ENCODE measurements at places on chromosomes 12 and 14.

- DNase-seq = no peak
Observed at GRCh38 chr12:31877884-31878283, 81.3 kb upstream of the RESF1 start.

- DNase-seq = peak; percentile 58
Observed at GRCh38 chr12:90836689-90837088, 118.3 kb downstream of the CCER1 start.

GRCh38 chr14:81137316-81137715 lies 83.4 kb downstream of the GTF2A1 start:
- no peak for DNase-seq

DNA sequence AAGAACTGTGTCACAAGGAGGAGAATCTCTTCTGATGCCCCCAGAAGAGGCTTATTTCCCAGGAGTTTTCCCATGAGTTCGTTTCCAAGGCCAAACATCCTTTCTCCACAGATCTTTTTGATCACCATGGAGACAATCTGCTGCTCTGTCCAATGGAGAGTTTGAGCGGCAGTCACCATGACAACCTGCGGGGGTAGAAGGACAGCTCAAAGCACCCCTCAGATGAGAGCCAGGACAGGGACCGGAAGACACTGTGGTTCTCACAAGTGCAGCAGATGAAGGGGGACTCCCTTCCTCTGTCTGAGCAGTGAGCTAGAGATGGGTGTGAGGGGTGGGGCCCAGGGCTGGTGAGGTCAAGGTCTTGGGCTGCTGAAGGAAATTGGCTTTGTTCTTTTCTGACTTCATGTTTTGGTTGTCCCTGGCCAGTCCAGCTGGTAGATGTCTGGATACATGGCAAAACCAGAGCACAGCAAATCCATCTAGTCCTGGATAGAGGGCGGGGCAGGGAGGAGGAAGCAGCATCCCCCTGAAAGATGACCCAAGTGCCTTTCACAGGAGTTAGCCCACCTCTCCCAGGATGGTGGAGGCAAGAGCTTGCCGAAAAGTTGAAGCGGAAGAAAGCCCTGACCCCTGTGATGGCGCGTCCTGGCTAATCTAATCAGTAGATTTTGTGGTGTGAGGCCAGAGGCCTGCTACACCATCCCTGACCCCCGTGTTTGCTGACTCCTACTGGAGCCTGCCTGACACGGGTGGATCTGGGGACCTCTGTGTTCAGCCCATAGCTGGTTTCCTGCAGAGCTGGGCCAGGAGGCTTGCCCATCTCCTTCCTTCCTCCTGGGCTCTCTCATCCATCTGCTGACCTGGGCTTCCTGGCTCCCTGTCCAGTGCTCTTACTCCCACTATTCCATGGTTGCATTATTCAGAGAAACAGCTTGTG lies 24.4 kb downstream of the DHRS2 start:
- DNase-seq = no peak

DNA sequence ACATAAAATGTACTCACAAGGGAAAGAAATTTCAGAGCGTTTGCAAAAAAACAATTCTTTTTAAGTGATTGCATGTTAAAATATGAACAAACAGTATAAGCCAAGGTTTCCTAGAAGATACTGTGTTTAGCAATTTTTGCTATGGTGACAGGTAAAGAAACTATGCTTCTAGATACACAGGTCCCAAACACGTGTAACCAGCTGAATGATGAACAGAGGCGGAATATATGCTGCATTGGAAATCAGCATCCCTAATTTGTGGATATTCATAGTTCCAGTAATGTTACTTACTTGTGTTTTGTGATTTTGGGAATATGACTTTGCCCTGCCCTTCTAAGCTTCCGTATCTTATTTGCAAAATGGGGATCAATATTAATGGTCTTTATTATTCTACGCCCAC lies 326.3 kb upstream of the DIO2 start:
- no peak for DNase-seq

- no peak for DNase-seq
Observed at GRCh38 chr14:61780125-61780524, 17.9 kb downstream of the SNAPC1 start.

- no peak for DNase-seq
Observed at GRCh38 chr14:29156096-29156495, 389.5 kb downstream of the FOXG1 start.

DNA sequence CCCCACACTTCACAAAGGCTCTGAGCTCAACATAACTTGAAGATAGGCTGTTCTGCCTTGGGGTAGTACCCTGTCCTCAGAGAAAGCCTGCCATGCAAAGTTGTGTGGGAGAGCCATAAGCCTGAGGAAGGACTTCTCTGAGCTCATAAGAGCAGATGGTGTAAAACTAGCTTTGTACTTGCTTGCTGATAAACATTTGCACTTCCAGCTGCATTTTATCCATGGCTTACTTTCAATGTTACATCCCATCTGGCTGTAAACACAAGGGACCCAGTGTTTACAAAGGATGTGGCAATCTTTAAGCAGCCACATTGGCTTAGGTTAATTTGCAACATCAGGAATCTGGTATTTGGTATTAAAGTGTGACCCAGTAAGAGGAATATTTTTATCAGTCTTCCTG lies 258.1 kb downstream of the IPO8 start:
- DNase-seq = peak; percentile 13

DNA sequence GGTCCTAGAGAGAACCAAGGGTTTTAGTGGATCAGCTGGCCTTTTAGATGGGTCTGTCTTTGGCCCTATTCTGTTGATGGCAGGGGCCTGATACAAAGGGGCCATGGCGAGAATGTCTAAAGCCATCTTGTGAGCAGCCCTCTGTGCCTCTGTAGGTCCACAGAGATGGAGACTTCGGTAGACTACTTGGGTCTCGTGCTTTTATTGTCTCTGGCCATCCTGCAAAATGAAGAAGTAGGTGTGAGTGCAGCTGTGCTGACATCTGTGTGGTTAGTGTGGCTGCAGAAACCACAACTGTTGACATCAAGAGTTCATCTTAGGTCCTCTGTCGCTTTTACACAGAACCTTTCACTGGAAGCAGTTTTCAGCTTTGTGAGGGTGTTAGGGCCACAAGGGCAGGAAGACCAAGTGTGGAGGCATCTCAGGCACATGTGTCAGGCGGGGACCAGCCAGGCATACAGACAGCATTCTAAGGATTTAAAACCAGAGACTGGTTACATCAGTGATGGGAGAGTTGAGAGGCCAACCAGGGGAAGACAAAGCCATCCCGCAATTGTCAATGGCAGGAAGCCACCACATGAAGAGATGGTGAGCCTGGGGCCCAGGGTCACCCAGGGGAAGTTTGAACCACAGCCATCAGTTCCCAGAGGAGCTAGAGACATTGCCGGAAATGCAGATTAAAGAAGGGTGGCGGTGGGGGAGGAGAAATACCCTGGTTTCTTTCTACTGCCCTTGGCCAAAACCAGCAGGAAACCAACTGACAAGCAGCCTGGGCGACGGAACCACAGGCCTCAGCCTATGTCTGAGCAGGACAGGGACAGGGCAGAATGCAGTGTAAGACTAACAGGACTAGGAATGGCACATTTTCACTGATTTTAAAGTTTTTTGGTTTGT lies 13.0 kb upstream of the TPCN1 start:
- peak; percentile 98 for DNase-seq

GRCh38 chr14:57753821-57754220 lies 112.1 kb downstream of the SLC35F4 start:
- no peak for DNase-seq

DNA sequence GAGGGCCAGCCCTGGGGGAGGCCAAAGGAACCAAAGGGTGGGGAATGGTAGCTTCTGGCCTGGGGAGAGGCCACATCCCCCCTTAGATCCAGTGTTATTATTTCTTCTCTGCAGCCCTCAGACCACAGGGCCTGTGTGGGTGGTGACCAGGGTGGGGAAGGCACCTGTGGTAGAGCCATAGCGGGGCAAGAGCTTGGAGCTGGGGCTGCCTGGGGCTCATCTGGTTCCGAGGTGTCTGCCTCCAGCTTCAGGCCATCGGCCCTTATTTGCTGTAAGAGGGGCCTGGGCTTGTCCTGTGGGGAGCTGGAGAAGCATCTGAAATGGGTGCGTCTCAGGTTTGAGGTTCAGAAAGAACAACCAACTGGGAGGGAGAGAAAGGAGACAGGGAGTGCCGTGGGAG lies 2.1 kb upstream of the B3GNT4 start:
- no peak for DNase-seq

DNA sequence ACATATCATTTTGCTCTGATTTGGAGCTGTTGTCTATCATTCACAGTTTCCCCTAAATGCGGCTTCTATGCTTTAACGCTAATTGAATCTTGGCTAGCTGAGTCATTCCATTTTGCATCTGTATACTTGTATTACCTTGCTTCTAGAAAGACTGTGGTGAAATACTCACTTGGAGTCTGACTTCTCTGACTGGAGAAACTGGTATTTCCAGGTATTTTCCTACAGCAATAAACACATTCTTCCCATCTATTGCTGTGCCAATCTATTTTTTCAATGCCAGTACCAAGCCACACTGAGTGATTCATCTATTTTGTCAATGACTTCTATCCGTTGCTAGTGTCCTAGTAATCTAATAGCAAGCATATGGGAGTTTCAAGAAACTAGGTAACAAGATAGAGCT lies 76.0 kb upstream of the ST8SIA1 start:
- no peak for DNase-seq

GRCh38 chr12:93982771-93983315 lies 165.5 kb upstream of the PLXNC1 start:
- no peak for DNase-seq

GRCh38 chr12:78060186-78060585 lies 229.5 kb downstream of the NAV3 start:
- no peak for DNase-seq

- DNase-seq = no peak
Observed at GRCh38 chr14:24839617-24840203, 205.7 kb upstream of the GZMB start.

- no peak for DNase-seq
Observed at GRCh38 chr12:68521848-68522502, 88.7 kb upstream of the RAP1B start.

- DNase-seq = no peak
Observed at GRCh38 chr14:92926931-92927330, 4.0 kb downstream of the CHGA start.

DNA sequence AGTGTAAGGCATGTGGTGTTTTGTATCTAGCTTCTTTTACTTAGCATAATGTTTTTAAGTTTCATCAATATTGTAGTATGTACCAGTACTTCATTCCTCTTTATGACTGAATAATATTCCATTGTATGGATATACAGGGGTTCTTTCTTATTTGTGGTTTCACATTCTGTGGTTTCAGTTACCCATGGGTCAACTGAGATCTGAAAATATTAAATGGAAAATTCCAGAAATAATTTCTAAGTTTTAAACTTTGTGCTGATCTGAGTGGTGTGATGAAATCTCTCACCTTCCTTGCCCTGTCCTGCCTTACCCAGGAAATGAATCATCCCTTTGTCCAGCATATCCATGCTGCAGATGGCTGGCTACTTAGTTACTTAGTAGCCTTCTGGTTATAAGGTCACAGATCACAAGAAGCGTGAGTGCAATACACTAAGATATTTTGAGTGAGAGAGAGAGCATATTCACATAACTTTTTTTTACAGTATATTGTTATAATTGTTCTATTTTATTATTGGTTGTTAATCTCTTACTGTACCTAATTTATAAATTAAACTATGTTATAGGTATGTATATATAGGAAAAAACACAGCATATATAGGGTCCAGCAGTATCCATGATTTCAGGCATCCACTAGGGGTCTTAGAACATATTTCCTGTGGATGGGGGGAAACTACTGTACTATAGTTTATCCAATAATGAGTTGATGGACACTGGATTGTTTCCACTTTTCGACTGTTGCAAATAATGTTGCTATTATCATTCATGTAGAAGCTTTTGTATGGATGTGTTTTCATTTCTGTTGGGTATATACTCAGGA lies 59.6 kb upstream of the LRTM2 start:
- DNase-seq = no peak

DNA sequence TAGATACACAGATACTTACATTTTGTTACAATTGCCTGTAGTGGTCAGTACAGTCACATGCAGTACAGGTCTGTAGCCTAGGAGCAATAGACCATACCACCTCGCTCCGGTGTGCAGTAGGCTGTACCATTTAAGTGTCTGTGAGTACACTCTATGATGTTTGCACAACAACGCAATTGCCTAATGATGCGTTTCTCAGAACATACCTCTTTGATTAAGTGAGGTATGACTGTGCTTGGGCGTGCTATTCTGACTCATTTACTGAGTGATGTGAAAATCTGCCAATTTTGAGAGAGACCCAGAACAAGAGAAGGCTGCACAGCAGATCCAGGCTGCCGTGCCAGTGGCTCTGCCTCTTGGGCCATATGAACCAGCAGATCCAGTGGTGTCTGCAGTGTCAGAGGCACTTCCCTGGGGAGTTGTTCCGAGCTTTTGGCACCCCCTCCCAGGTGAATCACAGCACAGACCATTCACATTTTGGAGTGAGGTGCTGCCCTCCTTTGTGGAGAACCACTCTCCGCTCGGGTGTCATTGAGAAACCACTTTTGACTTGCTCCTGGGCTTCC lies 20.4 kb downstream of the DLK1 start:
- DNase-seq = no peak

- DNase-seq = no peak
Observed at GRCh38 chr12:112124918-112125249, 476 bp upstream of the TRAFD1 start.

DNA sequence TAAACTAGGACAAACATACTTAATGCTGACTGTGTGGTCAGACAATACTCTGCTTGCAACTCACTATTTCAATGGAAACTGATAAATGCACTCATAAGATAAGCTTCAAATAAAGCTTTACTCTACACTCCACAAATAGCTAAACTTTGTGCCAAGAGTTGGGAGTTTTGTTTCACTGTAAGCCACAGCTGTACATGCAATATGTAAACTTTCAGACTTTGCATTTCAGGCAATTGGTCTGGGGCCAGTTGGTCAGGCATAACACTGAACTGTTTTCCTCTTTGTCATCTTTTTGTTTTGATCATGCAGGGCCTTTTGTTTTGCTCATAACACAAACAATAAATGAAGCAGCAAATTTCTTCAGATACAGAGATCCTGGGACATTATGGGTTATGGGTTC lies 426.2 kb downstream of the IPO8 start:
- no peak for DNase-seq

DNA sequence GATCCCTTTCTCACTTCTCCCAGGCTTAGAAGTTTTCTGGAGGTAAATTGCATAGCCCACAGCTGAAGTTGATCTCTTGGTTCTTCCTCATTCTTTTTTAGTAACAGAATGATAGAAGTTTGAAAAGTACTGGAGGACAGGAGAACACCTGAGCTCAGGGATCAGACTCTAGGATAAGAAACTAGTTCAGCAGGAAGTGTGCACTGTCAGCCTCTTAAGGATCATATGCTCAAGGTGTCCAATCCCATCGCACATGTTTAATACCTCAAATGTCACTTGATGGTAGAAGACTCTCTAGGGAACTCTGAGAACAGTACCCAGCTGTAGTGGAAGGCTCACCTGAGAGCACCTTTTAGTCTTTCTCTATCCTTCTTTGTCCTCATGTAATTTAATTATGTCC lies 14.7 kb upstream of the LIMA1 start:
- no peak for DNase-seq

Measured in OCI-M1 (cell line).